Vagina (tissue), 2 donors: ENCODE measurements at places on chromosomes 6 and 20.

GRCh38 chr6:84466511-84466910, 239.1 kb upstream of the CEP162 start:
- no peak for DNase-seq

DNA sequence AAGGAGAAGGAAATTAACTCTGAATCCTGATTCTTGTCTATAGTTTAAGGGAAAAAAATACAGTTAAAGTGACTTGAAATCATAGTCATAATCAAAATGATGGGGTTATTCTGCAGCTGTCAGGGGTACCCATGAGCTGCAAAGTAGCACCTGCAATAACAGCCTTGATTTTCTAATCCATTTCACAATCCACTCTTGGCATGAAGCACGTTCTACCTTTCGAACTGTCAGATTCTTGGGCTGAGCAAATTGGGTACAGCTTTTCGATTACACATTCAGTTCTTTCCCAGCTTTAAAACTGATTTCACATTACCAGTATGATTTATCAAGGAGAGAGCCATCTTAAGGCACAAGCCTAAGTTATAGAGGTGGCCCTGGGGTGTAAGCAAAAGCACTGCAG, 118.5 kb upstream of the DTNBP1 start:
- DNase-seq, result no peak

- DNase-seq, result no peak
Measured at GRCh38 chr6:110613356-110613755, 136.9 kb upstream of the SLC22A16 start.

DNA sequence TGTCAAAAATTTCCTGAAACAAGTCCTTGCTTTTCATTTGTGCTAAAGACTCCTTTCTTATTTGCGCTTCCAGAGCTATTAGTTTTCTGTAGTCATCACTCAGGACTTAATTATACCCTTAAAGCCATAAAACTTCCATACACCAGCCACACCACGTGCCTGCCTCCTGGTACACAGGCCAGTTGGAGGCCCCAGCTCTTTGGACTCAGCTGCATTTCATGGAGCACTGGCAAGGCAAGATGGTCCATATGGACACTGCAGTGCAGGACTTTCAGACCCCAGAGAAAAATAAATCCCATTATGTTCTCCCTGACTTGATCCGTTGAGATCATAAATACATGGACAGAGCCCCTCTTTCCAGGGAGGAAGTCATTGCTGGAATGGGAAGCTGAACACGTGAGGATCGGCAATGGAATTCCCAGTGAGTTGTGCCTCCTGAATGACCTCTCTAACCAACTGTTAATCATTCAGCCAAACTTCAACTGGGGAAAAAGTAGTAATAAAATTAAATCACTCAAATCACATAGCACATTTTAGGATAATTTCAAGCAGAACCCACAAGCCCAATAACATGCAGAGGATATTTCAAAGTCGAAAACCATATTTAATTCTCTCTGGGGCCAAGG, 173.1 kb downstream of the HACE1 start:
- no peak for DNase-seq

GRCh38 chr20:7399575-7399974, 540.7 kb downstream of the HAO1 start:
- DNase-seq, result no peak

DNA sequence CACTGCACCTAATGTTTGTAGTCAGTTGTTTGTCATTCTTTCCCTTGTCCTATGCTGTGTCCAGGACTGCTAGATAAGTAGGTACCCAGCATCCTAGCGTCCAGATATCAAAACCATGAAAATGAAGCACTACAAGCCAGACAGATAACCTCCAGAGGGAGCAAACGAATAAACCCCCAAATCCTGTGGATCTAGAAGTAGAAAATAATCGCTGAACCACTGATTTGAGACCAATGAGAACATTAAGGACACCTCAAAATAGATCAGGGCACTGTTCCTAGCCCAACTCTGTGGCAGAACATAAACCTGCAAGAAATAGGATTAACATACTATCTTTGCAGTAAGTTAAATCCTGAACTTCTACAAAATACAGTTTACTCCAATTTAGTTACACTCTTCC, 1.1 kb upstream of the KLHL32 start:
- no peak for DNase-seq

- no peak for DNase-seq
Measured at GRCh38 chr6:116258520-116258919, 4.6 kb upstream of the TSPYL4 start.

- DNase-seq, result no peak
Measured at GRCh38 chr6:115986026-115986425, 74.7 kb downstream of the FRK start.

GRCh38 chr6:151425561-151425960, 26.4 kb downstream of the RMND1 start:
- no peak for DNase-seq

- no peak for DNase-seq
Measured at GRCh38 chr20:36866681-36867495, 9.1 kb upstream of the TLDC2 start.

DNA sequence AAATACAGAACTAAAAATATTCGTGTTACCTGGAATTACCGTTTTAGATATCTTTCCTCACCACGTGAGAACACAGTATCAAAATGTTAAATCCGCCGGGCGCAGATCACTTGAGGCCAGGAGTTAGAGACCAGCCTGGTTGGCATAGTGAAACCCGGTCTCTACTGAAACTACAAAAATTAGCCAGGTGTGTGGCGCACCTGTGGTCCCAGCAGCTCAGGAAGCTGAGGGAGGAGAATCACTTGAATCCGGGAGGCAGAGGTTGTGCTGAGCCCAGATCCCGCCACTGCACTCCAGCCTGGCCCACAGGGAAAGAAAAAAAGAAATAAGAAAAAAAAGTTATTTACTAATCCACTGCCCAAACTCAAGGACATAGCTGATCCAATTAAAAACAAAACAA, 4.8 kb upstream of the DDX43 start:
- no peak for DNase-seq

- no peak for DNase-seq
Measured at GRCh38 chr6:15008269-15008668, 237.6 kb upstream of the JARID2 start.

- DNase-seq, result no peak
Measured at GRCh38 chr6:47165918-47166317, 123.8 kb upstream of the ADGRF1 start.
